ENCODE measurements at places on chromosomes 4 and X.

GRCh38 chrX:42437211-42437610, 340.8 kb downstream of the PPP1R2C start:
- no peak for DNase-seq

GRCh38 chr4:71195924-71196323, 142.9 kb upstream of the SLC4A4 start:
- DNase-seq = no peak

DNA sequence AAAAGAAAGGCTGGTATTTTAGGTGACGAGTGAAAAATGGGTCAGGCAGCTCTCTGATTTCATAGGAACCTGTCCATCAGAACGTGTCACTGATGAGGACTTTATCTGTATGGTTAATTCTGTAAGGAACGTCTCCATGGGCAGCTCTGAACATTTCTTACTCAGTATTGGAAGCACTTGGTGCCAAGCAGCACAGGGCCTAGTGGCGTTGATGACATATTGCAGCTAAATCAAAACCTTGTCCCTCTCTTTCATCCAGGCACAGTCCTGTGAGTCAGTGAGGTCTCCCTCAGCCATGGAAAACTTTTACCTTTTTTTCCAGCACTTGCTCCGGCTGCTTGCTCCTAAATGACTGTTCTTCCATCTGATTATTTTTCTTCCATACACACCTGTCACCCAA, 301.9 kb downstream of the DHX15 start:
- DNase-seq = no peak

GRCh38 chr4:179941911-179942310, 2301.3 kb upstream of the TENM3 start:
- DNase-seq = no peak

DNA sequence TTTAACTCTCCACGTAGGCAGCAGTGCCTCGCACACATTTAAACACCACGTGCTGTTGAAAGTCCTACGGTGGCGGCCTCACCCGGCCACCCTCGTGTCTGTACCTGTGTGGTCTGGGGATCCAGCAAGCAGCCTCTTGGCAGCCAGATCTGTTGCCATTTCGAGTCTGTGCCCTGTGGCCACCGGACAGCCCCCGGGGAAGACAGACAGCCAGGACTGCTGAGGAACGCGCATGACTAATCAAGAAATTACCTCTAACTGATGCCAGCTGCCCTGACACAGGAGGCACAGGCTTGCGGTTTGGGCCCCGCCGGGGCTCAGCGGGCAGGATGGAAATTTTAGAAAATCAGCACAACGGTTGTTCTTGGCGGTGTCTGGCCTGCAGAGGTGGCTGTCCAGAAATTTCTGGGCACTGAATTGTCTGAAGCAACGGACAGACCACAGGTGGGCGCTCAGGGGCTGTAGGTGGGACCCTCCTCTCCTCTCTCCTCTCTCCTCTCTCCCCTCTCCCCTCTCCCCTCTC, 15.6 kb upstream of the ASMTL start:
- DNase-seq = no peak

- no peak for DNase-seq
These were observed 20.6 kb downstream of the CLIC2 start for GRCh38 chrX:155313766-155314165.

DNA sequence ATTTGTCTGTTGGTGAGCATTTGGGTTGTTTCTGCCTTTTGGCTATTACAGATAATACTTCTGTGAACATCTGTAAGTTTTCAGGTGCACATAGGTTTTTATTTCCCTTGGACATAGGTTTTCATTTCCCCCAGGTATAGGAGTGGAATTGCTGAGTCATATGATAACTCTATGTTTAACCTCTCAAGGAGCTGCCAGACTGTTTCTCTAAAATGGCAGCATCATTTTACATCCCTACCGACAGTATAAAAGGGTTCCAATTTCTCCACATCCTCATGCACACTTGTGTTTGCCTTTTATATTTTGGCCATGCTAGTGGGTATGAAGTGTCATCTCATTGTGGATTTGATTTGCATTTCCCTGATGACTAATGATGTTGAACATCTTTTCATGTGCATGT, 53.5 kb downstream of the TMEM164 start:
- no peak for DNase-seq

GRCh38 chrX:40878766-40879165, 143.4 kb upstream of the MED14 start:
- no peak for DNase-seq

DNA sequence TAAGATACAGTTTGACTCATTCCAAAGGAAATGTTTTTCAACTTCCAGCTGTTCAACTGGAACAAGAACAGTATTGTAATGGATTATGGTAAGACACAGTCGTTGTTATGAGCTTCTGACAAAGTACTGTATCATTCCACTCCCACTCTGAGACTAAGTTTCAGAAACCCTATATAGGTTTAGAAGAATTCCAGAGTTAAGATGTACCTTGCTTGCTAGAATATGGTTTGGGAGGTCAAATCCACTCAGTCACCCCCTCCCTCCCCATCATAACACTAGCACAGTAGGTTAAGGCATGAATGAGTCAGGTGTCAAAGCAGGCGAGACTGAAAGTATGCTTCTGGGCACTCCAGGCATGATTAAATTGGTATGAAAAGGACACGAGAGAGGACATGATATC, 339.7 kb downstream of the DMD start:
- no peak for DNase-seq

DNA sequence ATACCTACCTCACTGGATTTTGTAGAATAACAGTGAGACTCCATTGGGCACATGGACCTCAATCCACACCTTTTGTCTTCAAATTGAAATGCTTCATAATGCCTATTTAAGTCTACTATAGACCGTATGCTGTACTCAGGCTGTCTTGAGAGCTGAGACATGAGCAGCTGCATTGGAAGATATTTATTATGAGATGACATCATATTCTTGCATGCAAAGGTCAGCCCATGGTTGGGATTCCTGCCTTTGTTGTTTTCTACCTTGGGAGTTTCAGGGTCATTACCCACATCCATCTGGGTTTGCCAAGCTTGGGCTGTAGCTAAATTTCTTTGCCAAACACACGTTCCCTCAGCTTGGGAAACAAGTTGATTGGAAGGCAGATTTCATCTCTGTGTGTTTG, 33.2 kb upstream of the MAMLD1 start:
- DNase-seq = no peak

DNA sequence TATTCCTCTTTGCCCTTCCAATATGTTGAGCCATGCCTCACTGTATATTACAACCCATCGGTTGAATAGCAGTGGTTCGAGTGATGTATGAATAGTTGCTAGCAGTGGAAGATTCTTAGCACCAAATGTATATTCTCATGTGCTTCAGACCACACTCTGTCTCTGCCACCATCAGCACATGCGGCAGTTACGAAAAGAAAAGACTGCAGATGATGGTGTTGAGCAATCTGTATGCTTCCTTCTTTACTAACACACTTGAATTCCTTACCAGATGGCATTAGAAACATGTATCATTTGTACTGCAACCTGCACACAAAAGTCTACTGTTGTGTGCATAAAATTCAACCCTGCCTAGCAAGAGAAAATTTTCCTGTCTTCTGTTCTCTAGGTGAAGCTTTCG, 214.6 kb downstream of the ENOX2 start:
- no peak for DNase-seq

- DNase-seq = no peak
These were observed 2189.6 kb downstream of the PCDH7 start for GRCh38 chr4:32909736-32910135.

DNA sequence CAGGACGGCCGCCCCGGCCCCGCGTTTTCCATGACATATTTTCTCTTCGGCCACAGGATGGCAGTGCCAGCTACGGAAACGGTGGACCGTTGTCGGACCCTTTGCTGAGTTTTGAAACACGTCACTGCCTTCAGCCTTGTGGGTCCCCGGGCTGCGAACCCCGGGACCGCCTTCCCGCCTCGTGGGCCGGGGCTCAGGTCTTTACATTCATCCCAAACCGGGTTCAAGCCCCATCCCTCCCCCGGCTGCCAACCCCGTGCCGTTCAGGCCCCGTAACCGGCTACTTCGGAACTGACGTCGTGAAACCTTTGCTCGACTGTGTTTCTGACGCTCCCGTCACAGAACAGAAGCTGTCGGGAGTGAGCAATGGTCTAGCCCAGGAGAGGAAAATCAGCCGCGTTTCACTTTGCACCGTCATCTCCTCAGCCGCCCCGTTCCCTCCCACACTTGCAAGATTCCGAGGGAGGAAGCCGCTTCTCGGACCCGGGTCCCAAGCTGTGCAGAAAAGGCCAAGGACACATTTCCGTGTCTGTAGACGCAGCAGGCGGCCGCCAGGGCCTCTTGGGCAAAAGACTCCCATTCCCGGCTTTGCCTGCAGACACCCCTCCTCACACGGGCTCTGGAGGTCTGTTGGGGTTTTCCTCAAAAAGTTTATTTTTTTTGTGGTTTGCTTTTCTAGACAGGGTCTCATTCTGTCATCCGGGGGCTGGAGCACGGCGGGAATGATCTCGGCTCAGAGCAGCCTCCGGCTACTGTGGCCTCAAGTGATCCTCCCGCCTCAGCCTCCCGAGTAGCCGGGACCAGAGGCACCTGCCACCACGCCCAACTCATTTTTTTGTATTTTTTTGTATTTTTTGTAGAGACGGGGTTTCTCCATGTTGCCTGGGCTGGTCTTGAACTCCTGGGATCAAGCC, 41.4 kb upstream of the PPP2R3B start:
- no peak for DNase-seq

- DNase-seq = no peak
These were observed 184.2 kb downstream of the DHRSX start for GRCh38 chrX:2316534-2316933.

DNA sequence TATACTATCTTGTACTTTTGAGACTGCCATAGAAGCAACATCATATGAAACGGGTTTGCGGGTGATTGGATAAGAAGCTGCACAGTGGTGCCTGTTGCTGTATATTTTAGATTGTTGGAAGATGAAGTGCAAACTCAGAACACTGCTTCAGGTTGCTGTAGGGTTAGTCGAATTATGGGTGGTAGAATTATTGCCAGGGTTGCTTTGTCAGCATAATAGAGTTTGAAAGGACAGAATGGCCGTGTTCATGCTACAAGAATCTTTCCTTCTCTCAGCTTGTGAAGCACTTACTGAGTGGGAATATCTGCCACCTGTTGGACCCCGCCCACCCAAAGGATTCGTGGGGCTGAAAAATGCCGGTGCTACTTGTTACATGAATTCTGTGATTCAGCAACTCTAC, 115.5 kb downstream of the USP9X start:
- no peak for DNase-seq

- DNase-seq = no peak
These were observed 63.8 kb downstream of the PTPN13 start for GRCh38 chr4:86657910-86658309.

- no peak for DNase-seq
These were observed 11.2 kb upstream of the CXCR3 start for GRCh38 chrX:71629467-71629866.

All from CMK (cell line).